ENCODE measurements at places on chromosomes 7 and 10.

- no peak for DNase-seq
- no peaks in the 10 kb centered on the region for H3K4me1 ChIP-seq
- no peaks in the 10 kb centered on the region for H3K27me3 ChIP-seq
- H3K4me3 ChIP-seq: no peak overlapping the region
- no peaks in the 10 kb centered on the region for H3K36me3 ChIP-seq
- no peak overlapping the region for H3K27ac ChIP-seq
Measured at GRCh38 chr10:93615576-93616235, 3.4 kb downstream of the PDE6C start.

DNA sequence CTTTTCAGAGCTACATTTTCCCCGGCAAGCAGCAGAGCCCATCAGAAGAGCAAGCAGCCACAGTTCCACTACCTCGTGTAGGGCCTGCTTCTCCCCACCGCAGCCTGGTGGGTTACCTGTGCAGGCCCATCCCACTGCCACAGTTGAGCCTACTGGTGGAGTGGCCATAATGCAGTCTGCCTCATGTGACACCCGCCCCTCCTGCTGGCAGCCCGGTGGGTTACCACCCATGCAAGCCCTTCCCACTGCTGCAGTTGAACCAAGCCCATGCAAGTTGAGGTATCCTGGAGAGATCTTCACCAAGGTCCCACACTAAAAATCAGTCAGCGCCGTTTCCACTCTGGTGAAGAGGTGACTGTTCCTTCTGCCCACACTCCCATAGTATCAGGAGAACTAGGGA, 32.1 kb upstream of the CNNM1 start:
- no peak for DNase-seq
- no peaks in the 10 kb centered on the region for H3K4me1 ChIP-seq
- H3K36me3 ChIP-seq: no peaks in the 10 kb centered on the region
- H3K27ac ChIP-seq: no peak overlapping the region

GRCh38 chr7:41134300-41135255, 568.3 kb downstream of the INHBA start:
- H3K36me3 ChIP-seq: no peaks in the 10 kb centered on the region
- peak; percentile 11 for DNase-seq
- H3K4me3 ChIP-seq: no peak overlapping the region
- no peak overlapping the region for H3K27ac ChIP-seq

GRCh38 chr10:7819121-7819460, 786 bp downstream of the TAF3 start:
- H3K27ac ChIP-seq: peak overlapping the region; percentile 62
- peaks cover 4% of the 10 kb centered on the region for H3K27me3 ChIP-seq
- H3K4me3 ChIP-seq: peak overlapping the region; percentile 95
- DNase-seq: peak; percentile 44

DNA sequence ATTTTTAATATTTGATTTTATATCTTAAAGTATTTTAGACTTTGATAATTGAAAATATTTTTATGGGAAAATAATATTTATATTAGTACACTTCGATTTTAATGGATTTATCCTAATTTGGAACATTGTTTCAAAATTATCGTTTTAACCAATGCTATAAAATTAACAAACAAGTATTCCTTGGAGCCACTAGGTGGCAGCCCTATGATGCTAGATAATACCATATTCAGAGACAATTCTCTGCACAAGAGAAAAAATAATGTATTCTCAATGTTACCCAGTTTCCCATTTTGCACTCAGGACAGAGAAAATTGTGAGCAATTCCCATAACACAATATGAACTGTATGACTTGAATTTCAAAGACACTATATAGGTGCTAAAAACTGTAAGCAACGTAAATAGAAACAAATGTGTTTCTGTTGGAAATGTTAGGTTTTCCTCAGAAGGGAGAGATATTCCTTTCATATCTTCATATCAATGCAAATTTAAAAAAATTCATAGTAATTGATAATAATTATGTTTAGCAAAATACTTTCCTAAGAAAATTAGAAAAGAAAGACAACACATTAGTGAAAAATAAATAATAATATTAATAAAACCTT, 237.8 kb downstream of the SEMA3E start:
- no peak overlapping the region for H3K4me3 ChIP-seq
- H3K27ac ChIP-seq: no peak overlapping the region
- H3K4me1 ChIP-seq: no peaks in the 10 kb centered on the region
- no peaks in the 10 kb centered on the region for H3K36me3 ChIP-seq
- no peaks in the 10 kb centered on the region for H3K27me3 ChIP-seq

- H3K36me3 ChIP-seq: no peaks in the 10 kb centered on the region
- H3K4me1 ChIP-seq: no peaks in the 10 kb centered on the region
- no peak overlapping the region for H3K27ac ChIP-seq
- no peak overlapping the region for H3K4me3 ChIP-seq
Measured at GRCh38 chr7:26419198-26419597, 127.5 kb downstream of the SNX10 start.

GRCh38 chr7:97149843-97150242, 32.3 kb downstream of the SDHAF3 start:
- H3K4me1 ChIP-seq: no peaks in the 10 kb centered on the region
- no peak overlapping the region for H3K4me3 ChIP-seq
- H3K27ac ChIP-seq: no peak overlapping the region
- no peak for DNase-seq
- no peaks in the 10 kb centered on the region for H3K36me3 ChIP-seq

GRCh38 chr7:92767437-92767836, 68.9 kb downstream of the CDK6 start:
- no peaks in the 10 kb centered on the region for H3K36me3 ChIP-seq
- H3K4me3 ChIP-seq: no peak overlapping the region
- DNase-seq: peak; percentile 31
- no peaks in the 10 kb centered on the region for H3K27me3 ChIP-seq
- H3K4me1 ChIP-seq: peaks cover 36% of the 10 kb centered on the region
- H3K27ac ChIP-seq: peak overlapping the region; percentile 77

DNA sequence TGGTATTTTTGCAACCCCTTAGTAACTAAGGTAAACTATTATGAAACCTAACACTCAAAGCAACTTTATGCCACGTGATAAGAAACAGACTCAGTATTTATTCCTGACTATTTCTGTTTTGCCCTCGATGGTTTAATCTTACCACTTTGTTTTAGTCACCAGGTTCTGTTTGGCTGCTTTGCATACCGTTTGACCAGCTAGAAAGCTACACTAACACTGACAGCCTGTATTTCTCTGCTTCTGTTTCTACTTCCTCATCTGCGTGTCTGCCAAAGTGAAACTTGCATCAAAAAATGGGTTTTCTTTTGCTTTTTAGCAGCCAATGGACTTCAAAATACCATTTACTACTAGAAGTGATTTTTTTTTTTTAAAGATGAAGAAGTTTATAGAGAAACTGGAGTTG, 802.5 kb downstream of the GRM8 start:
- no peaks in the 10 kb centered on the region for H3K36me3 ChIP-seq
- H3K4me3 ChIP-seq: no peak overlapping the region
- no peak overlapping the region for H3K27ac ChIP-seq
- no peak for DNase-seq
- no peaks in the 10 kb centered on the region for H3K4me1 ChIP-seq

GRCh38 chr10:122126763-122127659, 138.0 kb downstream of the TACC2 start:
- H3K27ac ChIP-seq: peak overlapping the region; percentile 64
- H3K4me1 ChIP-seq: peaks cover 10% of the 10 kb centered on the region
- H3K36me3 ChIP-seq: no peaks in the 10 kb centered on the region
- no peaks in the 10 kb centered on the region for H3K27me3 ChIP-seq

DNA sequence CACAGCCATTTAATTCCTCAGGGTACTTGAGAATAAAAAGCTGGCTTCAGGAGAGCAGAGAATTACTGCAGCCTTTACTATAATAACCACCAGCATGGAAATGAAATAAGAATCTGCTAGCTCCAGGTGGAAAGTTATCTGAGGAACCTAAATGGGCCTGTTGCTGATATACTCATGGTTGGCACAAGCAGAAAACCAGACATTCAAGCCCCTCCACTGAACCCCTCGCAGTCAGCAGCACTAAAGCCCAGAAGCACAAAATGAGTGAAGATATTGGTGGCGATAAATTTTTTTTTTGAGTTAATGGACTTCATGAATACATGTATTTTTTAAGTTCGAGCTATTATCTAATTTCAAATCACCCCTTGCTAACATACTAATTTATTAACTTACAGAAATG, 303.9 kb upstream of the NRP1 start:
- no peak overlapping the region for H3K4me3 ChIP-seq
- DNase-seq: no peak
- no peak overlapping the region for H3K27ac ChIP-seq
- H3K4me1 ChIP-seq: no peaks in the 10 kb centered on the region

DNA sequence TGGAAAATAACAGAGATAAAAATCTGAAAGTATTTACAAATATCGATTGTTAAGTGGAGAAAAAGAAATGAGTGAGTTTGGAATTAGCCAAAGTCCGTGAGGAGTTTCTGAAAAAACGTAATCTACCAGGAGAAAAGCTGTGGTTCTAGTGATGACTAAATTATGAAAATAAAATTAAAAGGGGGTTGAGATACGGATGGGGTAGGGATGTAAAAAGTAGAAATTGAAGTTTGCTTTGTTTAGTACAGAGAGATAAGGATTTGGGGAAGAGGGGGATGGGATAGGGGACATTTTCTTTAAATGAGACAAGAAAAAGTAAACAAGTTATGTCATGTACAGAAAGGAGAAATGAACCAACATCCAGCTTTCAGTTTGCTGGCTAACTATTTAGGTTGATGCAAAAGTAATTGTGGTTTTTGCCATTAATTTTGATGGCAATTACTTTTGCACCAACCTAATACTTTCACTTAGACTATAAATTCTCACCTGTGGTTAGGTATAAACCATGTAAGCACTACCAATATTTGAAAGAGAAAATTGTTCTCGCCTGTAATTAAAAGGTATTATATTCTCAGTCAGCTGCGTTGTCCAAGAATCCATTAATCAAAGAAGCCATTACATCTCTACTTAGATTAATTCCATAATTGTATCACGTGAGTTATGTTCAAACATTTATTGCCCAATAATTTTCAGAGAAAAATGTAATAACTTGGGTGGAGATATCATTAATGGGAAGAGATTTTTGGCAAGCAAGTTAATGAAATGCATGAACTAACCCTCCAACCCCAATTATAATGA, 143.0 kb upstream of the NRP1 start:
- H3K4me1 ChIP-seq: no peaks in the 10 kb centered on the region
- H3K27me3 ChIP-seq: no peaks in the 10 kb centered on the region
- H3K4me3 ChIP-seq: no peak overlapping the region
- no peak overlapping the region for H3K27ac ChIP-seq

- DNase-seq: no peak
- no peaks in the 10 kb centered on the region for H3K27me3 ChIP-seq
- H3K4me3 ChIP-seq: no peak overlapping the region
- H3K36me3 ChIP-seq: no peaks in the 10 kb centered on the region
Measured at GRCh38 chr7:25460433-25460832, 232.1 kb upstream of the NPVF start.

GRCh38 chr7:148729984-148730733, 31.5 kb downstream of the CUL1 start:
- H3K27ac ChIP-seq: peak overlapping the region; percentile 57
- H3K4me3 ChIP-seq: no peak overlapping the region
- DNase-seq: peak; percentile 67
- H3K36me3 ChIP-seq: no peaks in the 10 kb centered on the region

DNA sequence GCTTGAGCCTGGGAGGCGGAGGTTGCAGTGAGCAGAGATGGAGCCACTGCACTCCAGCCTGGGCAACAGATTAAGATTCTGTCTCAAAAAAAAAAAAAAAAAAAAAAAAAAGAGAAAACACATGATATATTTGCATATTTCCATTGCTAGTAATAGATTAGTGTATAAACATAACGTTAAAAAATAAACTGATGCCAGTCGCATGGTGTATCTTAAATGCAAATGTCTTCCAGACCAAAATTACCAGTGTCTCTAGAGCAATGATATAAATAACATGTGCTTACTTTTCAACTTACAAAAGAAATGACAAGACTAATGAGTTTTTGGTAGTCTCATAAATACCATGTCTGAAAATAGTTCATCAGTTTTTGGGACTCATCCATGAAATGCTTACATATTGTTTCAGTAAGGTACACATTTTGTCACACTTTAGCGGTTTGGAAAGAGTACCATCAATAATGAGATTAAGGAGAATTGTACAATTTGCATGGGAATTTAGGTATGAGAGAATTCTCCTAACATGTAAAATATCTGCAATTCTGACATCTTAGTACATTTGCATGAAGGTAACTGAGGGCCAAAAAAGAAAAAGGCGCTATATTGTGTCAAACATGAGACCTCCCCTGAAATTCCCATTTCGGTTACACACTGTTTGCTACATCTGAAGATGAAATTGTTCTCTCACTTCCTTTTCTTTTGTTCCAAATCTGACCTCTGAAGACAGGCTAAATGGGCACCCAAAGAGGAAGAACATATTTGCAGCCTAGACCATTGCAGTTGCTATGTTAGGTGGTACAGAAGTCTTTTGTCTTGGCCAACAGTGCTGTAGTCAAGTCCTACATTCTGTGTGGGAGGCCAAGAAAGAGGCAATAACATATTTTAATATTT, 51.5 kb upstream of the PIP4K2A start:
- no peaks in the 10 kb centered on the region for H3K36me3 ChIP-seq
- no peak overlapping the region for H3K27ac ChIP-seq
- H3K4me1 ChIP-seq: no peaks in the 10 kb centered on the region
- no peak overlapping the region for H3K4me3 ChIP-seq
- DNase-seq: no peak
- H3K27me3 ChIP-seq: no peaks in the 10 kb centered on the region

GRCh38 chr7:63105978-63106377, 892.7 kb upstream of the ZNF722 start:
- H3K4me1 ChIP-seq: no peaks in the 10 kb centered on the region
- H3K27me3 ChIP-seq: no peaks in the 10 kb centered on the region
- no peak overlapping the region for H3K27ac ChIP-seq
- no peak for DNase-seq
- no peaks in the 10 kb centered on the region for H3K36me3 ChIP-seq

DNA sequence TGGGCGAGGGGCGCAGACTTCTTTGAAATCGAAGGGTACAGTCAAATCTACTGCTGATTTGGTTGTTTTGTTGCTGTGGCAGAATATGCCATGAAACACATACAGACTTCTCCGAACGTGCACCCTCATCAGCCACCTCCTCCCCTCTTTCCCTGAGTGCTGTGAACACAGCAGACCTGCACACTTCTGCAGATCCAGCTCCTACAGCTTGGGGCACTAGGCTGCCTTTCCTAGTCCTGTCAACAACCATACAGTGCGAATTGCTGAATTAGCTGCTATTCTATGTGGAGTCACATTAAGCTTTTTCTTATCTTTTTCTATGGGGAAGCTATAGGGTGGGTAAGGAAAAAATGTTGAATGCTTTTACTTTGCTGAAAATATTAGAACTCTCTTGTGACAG, 57.5 kb downstream of the COL17A1 start:
- peak; percentile 8 for DNase-seq
- H3K4me3 ChIP-seq: no peak overlapping the region
- no peaks in the 10 kb centered on the region for H3K4me1 ChIP-seq
- no peak overlapping the region for H3K27ac ChIP-seq
- no peaks in the 10 kb centered on the region for H3K27me3 ChIP-seq
- H3K36me3 ChIP-seq: peaks cover 7% of the 10 kb centered on the region

GRCh38 chr7:92635538-92635937, 45.3 kb upstream of the FAM133B start:
- peaks cover 9% of the 10 kb centered on the region for H3K4me1 ChIP-seq
- no peak overlapping the region for H3K4me3 ChIP-seq
- no peaks in the 10 kb centered on the region for H3K27me3 ChIP-seq
- no peak overlapping the region for H3K27ac ChIP-seq
- DNase-seq: no peak
